ENCODE measurements at places on chromosomes 4 and X.

DNA sequence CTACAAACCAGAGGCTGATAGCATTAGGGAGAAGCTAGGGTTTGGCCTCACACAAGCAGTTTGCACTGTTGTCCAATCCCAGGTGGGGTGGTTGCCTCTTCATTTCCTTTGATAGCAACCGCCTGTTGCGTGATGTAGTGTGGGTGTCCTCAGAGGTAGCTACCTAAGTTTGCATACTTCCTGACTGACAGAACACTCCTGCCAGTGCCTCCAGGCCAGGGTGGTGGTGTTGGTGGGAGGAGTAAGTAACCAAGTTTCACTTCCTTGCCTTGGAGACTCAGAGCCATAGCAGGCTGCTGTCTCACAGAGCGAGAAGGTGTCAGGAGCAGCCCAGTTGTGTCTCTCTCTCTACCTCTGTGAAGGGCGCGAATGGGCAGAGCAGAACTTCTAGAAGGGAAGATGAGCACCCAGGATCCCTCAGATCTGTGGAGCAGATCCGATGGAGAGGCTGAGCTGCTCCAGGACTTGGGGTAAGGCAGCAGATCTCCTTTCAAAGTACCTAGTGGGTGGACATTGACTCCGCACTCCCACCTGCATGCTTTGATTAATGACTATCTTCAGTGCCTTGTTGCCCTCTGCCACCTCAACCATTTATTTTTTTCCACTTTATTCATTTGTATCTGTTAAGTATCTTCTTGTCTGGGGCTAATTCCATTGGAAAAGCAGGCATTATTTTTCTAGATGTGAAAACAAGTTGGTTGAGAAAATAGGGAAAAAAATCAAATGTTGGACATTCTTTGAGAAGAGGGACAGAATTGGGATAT lies at the start of gene DAPP1:
Gene DAPP1 (plus strand): TSS at position 283 of the 764 bp plus-strand sequence. CDS start 87 bp downstream, at position 370.
- DNase-seq, result no peak

DNA sequence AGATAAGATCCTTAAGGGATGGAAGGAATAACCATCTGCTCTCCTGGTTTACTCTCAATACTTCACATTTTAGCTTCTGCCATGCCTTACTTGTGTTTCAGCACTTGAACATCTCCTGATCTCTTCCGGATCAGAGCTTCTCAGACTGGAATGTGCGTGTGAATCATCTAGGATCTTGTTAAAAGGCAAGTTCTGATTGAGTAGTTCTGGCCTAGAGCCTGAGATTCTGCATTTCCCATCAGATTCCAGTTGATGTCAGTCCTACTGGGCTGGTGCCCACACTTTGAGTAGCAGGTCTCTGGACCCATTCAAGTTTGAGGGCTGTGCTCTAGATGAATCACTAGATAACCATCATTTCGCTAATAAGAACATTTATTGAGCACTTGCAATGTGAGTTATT lies 20.0 kb downstream of the NDP start:
- no peak for DNase-seq

- DNase-seq, result no peak
Measured at GRCh38 chrX:108091878-108092291, 307 bp downstream of the ATG4A start.

DNA sequence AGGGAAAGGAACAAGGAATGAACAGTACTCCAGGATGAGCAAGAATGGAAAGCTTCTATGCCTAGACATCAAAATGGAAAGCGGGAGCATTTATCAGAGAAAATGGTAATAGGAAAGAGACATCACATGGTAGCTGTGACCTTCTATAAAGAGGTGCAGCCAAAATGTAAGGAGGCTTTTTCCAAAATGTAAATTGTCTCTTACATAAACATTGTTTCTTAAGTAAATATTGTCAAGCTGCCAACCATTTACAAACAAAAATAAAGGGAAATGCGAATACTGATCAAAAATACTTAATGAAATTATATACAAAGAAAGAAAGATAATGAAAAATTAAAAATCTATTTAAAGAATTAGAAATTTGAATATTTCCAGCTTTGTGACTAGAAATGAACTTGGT lies 55.0 kb upstream of the RASGEF1B start:
- no peak for DNase-seq

GRCh38 chr4:124940387-124940786 lies 227.9 kb upstream of the ANKRD50 start:
- DNase-seq, result no peak

- DNase-seq, result peak; percentile 81
Measured at GRCh38 chrX:147911192-147912022, at the start of gene FMR1. Gene FMR1 (plus strand): TSS chrX:147911919. CDS start chrX:147912180, 261 bp downstream.

DNA sequence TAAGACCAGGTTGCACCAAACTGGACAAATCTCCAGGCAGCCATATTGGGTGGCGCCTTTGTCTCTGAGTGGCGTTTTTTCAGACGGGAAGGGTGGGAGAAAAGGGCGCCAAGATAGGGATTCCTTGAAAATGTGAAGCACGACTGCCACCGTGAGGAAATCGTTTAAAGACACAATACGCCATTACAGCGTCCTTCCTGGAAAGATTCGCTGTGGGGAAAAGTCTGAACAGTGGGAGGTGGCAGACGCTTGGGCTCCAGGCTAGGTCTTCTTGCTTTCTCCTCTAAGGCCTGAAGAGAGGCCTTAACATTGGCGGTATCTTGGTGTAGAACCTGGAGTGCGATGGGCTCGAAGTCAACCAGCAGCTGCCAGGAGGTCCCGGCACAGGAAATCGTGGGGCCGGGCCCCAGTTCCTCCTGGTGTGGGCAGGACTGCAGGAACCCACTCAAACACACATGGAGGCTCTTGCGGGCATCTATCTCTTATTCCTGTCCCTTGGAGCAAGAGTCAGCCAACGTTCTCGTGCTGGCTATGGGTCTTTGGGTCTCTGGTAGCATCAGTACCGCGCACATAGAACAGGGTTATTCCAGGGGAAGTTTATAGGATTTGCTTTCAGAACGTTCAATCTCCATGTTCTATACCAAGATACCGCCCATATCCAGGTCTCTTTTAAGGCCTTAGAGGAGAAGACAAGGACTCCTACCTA lies 208.8 kb downstream of the OR13H1 start:
- no peak for DNase-seq

DNA sequence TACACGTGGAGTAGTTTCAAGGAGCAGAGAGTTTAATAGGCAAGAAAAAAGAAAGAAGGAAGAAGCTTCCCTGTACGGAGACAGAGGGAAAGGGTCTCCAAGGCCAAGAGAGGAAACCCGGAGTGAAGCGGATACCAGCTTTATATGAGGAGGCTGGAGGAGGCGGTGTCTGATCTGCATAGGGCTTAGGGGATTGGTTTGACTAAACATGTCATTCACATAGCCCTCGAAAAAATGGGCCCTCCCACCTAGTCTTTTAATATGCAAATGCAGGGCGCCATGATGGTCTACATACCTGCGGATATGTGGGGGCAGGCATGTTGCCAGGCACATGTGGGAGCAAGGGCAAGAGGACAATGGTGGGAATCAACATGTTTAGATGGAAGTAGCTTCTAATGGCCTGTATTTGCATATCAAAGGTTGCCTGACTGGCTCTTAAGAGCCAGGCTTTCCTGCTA lies 103.1 kb upstream of the UGT8 start:
- DNase-seq, result no peak

- no peak for DNase-seq
Measured at GRCh38 chr4:75849461-75849860, 52.8 kb downstream of the PPEF2 start.

GRCh38 chr4:76449362-76449767 lies 14.3 kb downstream of the SHROOM3 start:
- no peak for DNase-seq

DNA sequence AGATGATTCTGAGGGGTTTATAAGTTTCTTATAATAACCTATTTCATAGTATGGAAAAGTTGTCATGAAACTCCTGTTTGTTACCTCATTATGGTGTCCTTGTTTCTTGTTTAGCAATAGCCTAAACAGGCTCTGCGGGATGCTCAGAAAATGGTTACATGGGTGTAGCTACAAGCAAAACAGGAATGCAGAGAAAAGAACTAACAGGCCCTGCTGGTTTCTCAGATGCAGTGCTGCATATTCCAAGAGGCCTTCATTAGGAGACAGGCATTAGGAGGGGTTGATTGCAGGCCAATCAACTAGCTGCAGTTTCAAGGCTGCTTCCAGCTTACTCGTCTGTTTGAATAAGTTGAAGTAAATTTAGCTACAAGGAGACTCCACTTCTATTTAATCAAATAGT lies 37.6 kb upstream of the HPGD start:
- DNase-seq, result no peak

DNA sequence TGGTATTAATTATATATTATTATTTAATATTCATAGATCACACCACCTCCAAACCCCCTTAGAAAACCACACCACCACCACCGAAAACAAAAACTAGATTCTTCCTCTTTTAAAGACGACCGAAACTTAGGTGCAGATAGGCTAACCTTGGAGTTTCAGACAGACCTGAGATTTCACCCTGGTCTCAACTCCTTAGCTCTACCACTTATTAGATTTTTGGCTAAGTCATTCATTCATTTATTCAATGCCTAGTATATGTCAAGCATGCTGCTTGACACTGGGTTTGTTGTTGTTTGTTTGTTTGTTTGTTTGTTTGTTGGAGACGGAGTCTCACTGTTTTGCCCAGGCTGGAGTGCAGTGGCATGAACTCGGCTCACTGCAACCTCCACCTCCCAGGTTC lies 9.5 kb upstream of the BMP2K start:
- DNase-seq, result no peak

GRCh38 chrX:44343412-44344141 lies at the start of gene EFHC2:
Gene EFHC2 (minus strand): TSS chrX:44343672. CDS start chrX:44343588, 84 bp downstream.
- DNase-seq, result peak; percentile 10

- DNase-seq, result no peak
Measured at GRCh38 chr4:27267339-27267969, 406.8 kb downstream of the STIM2 start.

GRCh38 chr4:52750819-52751486 lies at the start of gene ERVMER34-1:
Gene ERVMER34-1 (minus strand): TSS chr4:52751425. CDS start chr4:52745520, 5,905 bp downstream.
- peak; percentile 17 for DNase-seq

GRCh38 chr4:143581331-143581946 lies 67.9 kb downstream of the SMARCA5 start:
- no peak for DNase-seq

- no peak for DNase-seq
Measured at GRCh38 chrX:105328773-105329172, 108.3 kb upstream of the TEX13A start.

GRCh38 chr4:110139111-110139510 lies 59.3 kb downstream of the ELOVL6 start:
- DNase-seq, result no peak

DNA sequence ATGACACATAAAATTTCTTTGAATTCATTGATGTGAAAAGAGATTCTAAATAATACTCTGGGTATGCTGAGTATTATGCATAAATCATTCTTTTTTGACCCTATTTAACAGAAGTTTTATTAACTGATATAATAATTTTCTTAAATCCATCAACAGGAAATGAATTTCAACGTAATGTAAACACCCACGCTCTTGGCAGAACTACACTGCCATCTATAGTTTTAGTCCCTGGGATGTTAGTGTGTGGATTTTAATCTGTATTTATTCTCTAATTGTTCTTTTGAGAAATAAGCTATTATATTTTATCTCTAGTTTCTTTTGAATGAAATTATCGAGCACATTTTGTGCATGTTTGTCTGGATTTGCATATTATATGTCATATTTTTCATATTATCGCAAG lies 666.8 kb upstream of the NDST4 start:
- DNase-seq, result no peak

GRCh38 chrX:50680990-50681389 lies 133.0 kb downstream of the SHROOM4 start:
- DNase-seq, result no peak

- no peak for DNase-seq
Measured at GRCh38 chr4:2419814-2420213, 1.1 kb downstream of the CFAP99 start.

DNA sequence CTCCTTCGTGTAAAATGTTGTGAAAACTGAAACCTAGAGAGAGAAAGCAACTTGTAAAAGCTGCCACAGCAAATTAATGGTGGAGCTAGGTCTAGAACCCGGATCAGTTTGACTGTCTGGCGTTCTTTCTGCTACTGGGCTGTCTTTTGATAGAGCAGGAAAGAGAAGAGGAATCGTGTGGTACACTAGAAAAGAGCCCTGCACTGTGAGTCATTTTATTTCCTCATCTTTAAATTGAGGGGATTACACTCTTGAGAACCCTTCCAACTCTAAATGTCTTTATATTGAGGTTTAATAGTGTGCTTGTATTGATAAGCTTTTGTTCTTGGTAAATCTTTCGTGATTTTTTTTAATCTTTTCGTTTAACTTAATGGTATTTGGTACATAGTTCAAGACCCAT lies 4.3 kb downstream of the WDR44 start:
- no peak for DNase-seq

DNA sequence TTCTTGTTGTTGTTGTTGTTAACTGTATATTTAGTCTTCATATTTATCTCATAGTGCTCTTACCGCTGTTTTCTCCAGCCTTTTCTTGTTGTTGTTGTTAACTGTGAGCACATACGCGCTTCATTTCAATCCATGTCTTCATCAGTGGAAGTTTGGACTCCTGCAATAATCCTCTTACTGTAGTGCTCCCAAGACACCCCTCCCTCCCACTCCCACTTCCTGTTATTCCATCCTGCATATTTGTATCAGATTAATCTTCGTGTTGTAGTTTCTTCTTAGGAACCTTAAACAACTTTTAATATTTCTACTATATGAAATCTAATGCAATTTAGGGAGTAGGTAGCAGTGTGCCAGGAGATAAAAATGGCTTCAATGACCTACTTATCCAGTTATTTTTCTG lies 674.8 kb downstream of the RAPGEF2 start:
- no peak for DNase-seq

GRCh38 chrX:39492497-39493162 lies 605.1 kb downstream of the BCOR start:
- no peak for DNase-seq

- DNase-seq, result no peak
Measured at GRCh38 chr4:47195706-47196105, 164.3 kb downstream of the GABRB1 start.

DNA sequence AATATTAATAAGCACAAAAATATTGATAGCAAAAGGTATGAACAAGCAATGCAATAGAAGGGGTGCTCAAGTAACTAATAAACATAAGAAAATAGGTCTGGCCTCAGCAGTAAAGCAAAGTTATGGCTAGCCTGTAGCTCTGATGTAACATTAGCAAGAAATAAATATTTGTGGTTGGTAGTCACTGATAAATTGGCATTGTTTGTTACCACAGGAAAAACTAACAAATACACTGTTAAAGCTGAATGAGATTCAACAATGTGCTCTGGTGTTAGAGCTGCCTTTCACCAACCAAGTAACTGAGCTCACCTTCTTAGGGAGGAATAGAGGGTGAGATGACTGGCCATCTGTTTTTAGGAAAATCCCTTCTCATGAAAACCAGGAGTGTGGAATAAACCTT lies 71.4 kb downstream of the AREG start:
- no peak for DNase-seq

GRCh38 chr4:13184199-13184598 lies 299.9 kb downstream of the RAB28 start:
- DNase-seq, result no peak

DNA sequence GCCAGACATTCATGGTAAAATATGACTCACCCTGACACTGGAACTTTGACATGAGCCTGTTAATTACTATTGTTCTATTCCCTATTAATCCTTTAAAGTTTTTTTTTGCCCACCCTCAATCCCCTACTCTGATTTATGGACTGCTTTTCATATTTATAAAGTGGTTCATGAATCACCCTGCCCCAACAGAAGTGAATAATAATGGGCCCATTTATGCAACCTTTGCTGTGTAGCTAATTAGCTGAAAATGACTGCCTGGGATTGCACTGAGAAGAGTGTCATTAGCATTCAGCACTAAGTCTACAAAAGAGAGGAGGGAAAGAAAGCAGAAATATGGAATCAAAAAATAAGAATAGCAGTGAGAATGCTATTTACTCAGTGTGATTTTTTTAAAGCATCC lies 154.3 kb downstream of the COMMD8 start:
- no peak for DNase-seq
